Stimulated activated CD4-positive, alpha-beta T cell treated with anti-CD3 and anti-CD28 coated beads, Interleukin-4, amount 100 ng/mL, for 48 hours (primary cell): ENCODE measurements at places on chromosomes 4 and X.
A peak's percentile ranks its signal among the peaks of the same experiment; 100 is the strongest.

DNA sequence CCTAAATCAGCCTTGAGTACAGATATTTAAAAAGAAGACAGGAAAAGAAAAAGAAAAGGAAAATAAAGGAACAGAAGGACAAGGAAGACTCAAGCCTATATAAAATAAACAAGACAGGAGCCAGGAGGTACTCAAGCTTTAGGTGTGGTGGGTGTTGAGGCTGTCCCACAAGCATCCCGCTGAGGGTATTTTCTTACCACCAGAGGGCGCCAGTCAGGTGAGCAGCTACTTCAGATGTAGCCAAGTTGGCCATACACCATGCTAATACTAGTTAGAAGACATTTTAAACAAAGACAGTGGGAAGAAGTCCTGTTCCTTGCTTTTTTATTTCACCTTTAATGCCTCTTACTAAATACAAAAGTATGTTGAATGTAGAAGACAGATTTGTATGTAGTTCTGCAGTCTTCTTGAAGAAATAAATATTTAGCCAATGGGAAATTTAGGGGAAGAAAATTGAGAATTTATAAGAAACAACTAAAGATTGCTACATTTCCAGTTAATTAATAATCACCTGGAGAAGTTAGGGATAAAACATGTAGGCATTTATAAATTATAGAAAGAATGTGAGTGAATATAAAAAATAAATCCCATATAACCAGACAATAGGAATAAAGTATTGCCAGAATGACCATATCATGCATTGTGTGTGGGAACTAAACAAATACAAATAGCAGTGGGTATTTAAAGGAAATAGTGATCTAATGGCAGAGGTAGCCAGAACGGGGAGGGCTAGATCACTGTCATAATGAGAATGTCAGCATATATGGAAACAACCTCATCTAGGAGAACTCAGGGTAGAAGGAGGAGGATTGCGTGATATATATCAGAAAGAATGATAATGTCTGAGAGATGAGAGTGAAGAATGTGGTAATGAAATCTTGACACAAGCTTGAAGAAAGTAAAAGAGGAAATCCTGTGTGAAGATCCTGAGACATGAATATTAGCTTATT, 71.0 kb downstream of the MTHFD2L start:
- peak; percentile 60 for DNase-seq

- no peak for DNase-seq
Measured at GRCh38 chr4:103451341-103451740, 253.2 kb upstream of the CENPE start.

GRCh38 chrX:71195964-71196649, 26.9 kb upstream of the GJB1 start:
- no peak for DNase-seq

- no peak for DNase-seq
Measured at GRCh38 chr4:115325836-115326235, 212.4 kb upstream of the NDST4 start.

DNA sequence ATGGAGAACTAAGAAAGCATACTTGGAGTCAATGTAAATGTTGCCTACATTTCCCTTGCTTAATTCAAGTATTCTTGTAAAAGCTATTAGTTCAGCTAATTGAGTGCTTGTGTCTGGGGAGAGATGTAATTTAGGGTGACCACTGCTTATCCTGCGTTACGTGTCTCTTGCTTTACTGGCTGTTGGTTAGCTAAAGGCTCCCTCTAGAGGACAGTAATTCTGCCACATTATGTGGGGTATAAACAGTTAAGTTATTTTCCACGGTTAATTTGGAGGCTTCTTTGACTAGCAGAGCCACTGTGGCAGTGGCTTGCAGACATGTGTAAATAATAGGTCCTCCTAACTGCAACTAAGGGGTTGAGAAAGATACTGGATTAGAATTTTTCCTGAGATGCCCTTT, 25.3 kb upstream of the NAF1 start:
- DNase-seq = no peak
